ENCODE measurements at places on chromosomes 6 and 20.

- ATAC-seq: no peak
These were observed 2.2 kb downstream of the CPXM1 start for GRCh38 chr20:2798095-2798805.

- ATAC-seq: no peak
These were observed 25.5 kb downstream of the C6orf15 start for GRCh38 chr6:31086788-31087440.

- ATAC-seq: no peak
These were observed 175.0 kb downstream of the HAO1 start for GRCh38 chr20:7765221-7765620.

DNA sequence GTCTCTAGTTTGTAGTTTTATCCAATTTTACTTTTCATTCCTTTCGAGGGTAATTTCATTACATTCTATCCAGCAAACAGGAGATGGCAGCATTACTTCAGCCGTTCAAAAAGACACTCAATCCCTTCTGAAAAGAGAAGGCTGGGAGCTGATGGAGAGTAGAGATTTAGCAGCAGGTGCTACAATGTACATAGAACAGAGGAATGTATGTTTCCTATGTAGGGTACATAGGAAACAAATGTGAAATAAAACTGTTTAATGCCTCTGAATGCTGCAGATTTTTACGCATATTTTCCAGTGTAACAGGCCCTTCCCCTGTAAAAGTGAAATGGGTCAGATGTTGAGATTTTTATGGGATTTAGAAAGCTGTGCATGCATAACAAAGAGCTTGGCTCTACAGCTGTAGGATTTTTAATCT lies 16.0 kb downstream of the RPS12 start:
- ATAC-seq: no peak

GRCh38 chr20:1926237-1926636 lies 31.0 kb downstream of the SIRPA start:
- ATAC-seq: no peak

DNA sequence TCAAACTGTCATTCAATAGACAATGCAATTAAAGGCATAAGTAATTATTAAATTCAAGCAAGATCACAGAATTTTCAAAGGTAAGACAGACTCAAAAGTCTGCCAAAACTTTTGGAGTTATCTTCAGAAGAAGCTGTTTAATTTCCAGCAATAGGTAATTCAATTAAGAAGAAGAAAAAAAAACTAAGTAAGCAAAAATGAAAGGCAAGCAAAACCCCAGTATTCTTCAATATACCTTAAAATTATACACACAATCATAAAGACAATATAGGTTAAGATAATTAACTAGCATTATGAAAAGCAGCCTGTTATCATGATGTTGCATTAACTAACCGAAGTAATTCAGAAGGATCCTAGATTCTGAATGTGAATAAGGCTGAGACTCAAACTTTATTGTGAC lies 3.5 kb downstream of the LATS1 start:
- ATAC-seq: no peak

- peak; percentile 2 for ATAC-seq
These were observed 744 bp downstream of the STAU1 start for GRCh38 chr20:49187330-49187850.

DNA sequence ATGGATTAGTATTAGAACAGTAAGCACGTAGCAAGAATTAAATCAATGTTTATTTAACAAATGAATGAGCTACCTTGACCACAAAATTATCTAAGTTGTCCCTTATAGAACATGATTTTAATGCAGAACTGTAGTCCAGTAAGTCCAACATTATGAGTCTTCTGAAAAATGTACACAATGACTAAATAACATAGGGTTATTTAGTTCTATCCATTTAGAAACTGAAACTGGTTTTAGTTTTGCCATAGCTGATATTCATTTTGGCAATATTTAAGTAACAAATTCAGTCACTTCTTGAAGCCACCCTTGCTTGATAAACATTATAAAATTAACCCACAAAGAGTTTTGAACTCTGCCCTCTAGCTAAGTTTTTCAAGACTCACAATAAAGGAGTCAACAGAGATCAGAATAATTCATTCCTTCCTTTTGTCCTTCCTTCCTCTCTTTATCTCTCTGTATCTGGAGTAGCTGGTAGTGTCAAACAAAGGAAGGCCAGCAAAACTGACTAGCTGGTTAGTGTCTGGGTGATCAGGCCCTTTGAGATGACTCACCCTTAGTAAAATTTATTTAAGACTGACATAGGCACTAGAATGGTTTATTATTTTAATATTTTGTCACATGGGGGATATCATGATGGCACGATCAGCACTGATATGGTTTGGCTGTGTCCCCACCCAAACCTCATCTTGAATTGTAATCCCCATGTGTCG lies 115.1 kb downstream of the BTBD9 start:
- ATAC-seq: no peak

GRCh38 chr20:17417225-17417624 lies 114.0 kb downstream of the BFSP1 start:
- no peak for ATAC-seq

DNA sequence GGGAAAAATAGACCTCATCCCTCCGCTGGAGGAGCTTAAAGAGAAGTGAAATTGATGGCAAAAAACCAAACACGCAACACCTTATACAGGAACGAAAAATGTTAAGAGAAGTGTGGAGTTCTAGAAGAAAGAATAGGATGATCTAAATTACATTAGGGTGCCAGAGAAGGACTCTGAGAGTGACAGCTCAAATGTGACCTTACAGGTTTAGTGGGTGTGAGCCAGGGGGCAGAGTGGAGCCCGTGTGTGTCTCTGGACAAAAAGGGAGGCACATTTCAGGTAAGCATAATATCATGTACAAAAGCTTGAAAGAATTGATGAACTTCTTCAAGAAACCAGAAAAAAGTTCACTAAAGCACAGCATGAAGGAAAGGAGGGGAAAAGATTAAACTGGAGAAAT lies 20.8 kb downstream of the HLA-DRA start:
- ATAC-seq: no peak

DNA sequence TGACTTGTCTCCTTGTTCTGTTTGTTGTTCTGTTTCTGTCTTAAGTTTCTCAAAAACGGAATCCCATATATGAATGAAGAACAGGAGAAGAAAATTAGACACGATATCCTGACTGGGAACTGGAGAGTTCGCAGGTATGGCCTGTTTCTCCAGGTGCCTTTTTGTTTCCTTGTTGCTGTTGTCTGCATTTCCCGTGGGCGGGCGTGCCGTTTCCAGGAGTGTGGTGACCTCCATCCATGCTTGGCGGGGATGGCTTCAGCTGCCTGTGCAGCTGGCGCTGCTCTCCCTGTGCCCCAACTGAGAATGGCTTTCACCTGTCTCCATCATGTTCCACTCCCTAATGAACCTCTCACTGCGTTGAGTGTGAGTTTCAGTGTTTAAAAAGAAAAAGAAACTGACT lies 4.4 kb downstream of the PNLDC1 start:
- no peak for ATAC-seq

DNA sequence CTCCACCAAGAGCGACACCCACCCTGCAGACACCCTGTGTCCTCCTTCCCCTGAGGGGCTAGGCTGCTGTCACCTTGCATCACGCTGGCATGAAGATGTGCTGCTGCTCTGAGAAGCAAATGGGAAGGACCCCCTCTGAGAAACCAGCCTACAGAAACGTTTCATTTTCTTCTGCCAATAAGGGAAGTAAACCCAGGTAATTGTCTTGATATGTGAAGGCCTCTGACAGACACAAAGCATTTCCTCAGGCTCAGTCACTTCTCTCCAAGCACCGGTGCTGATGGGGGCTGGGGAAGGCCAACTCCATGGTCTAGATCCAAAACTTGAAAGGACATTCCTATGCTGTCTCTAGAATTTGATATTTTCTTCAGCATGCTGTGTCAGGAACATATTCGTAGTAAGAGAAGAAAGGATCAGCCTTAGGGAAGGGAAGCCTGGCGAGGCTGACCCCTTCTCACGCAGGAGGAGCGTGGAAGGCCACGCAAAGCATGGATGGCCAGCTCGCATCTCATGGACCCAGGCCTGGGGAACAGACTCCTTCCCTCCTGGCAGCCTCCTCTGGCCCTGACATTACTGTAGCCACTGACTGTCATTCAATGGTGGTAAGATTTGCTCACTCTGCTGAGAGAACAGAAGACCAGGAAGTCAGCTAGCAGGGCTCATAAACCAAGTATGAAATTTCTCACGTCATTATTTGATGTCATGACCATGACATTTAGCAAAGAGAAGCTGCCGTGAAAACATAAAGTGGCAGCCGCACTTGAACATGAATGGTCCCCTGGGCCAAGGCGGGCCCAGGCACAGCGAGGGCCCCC lies 20.4 kb downstream of the ACSS1 start:
- peak; percentile 60 for ATAC-seq

DNA sequence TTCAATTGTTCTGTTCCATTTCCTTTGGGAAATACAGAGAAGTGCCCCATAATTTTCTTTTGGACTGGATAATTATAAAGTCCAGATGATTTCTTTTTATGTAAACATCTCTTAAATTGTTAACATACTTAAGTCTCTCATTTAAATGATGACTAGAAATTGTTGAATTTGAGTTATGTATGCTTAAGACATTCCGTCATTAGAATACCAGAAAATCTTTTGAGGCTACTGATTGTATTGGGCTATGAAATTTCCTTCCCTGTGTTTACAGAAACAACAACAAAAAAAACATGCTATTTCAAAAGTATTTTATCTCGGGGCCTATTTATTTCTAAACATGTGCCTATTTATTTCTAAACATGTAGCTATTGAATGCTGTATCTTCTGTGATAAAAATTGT lies 125.4 kb downstream of the SH3BGRL2 start:
- no peak for ATAC-seq

DNA sequence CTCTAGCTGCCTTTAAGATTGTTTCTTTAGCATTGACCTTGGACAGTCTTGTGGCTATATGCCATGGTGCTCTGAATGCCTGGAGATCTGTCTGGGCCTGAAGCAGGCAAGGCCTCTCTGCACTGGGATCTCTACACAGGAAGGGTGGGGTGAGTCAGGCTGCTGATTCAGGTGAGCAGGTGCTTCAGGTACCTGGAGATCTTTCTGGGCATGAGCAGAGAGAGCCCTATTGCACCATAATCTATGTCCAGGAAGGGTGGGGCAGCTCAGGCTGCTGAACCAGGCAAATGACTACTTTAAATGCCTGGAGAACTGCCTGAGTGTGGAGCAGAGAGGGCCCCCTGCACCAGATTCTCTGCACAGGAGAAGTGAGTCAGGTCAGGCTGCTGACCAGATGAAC lies 94.5 kb downstream of the TPBG start:
- ATAC-seq: no peak

GRCh38 chr20:44054118-44054517 lies 132.9 kb downstream of the JPH2 start:
- ATAC-seq: no peak

DNA sequence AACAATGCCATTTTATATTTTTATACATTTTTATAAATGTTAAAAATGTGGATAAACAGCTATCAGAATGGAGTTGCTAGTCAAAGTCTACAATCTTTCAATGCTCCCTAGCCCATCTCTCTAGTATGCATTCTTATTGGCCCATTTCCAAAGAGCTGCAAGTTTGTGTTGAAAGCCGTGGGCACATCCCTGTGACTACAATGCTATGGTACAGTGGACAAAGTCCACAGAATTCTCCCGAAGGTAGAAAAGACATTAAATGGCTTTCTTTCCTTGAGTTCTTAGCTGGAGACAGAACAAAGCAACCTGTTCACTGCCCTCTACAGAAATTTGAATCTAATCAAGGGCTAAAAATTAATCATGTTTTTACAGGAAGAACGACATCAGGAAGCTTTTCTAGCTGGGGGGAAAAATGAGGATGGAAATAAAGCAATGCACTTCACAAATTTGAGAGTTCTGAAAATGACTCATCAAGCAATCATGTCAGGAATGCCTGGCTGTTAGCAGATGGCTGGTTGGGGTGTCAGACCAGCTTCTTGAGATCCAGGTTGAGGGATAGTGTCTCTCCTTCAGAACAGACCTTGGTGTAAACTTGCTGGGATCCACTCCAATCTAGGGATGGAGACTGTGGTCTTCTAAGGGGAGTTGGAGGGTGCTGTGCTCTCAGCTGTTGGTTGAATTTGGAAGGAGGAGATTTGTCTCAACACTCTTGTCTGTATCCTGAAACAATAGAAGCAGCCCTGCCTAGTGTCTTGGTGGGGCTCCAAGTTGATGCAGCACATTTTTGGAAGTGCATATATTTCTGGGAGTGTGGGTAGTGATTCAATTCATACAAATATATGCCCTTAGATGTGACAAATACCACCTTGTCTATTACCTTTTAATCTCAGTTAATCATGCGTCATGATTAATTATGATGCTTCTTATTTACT lies 143.4 kb upstream of the PHACTR1 start:
- ATAC-seq: no peak

DNA sequence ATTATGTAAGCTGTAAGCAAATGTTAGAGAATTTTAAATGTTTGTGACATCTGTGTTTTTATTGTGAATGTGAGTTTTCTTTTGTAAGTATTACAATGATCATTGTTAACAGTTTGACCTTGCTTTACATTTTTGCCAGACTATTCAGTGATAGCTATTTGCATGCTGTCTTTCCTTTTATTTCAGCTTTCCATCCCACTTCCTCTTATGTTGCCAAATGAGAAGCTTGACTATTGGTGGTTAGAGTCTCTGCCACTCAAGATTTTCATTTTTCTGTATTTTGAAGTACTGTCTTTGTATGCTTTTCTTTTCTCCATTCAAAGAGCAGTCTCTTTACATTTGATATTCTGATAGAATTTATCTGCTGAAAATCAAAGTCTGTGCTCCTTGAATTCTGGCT lies 104.1 kb downstream of the PRIM2 start:
- no peak for ATAC-seq

- no peak for ATAC-seq
These were observed 18.0 kb upstream of the ZFAND3 start for GRCh38 chr6:37801605-37801940.

DNA sequence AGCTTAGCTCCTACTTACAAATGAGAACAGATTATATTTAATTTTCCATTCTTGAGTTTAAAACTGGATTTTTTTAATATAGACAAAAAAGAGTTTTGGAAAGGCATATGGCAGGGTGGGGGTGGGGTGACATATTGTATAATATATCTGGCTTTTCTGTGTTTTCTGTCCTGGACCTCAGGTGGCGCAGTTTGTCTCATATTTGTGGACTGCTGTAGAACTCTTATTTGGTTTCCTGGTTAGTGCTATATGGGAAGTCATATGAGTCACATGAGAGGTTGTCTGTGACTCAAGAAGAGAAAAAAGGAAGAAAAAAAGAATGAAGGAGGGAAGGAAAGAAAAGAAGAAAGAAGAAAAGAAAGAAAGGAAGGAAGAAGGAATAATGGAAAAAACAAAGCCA lies 131.8 kb downstream of the CLVS2 start:
- ATAC-seq: no peak

- ATAC-seq: peak; percentile 31
These were observed 135.7 kb downstream of the ALDH8A1 start for GRCh38 chr6:134814076-134814695.

DNA sequence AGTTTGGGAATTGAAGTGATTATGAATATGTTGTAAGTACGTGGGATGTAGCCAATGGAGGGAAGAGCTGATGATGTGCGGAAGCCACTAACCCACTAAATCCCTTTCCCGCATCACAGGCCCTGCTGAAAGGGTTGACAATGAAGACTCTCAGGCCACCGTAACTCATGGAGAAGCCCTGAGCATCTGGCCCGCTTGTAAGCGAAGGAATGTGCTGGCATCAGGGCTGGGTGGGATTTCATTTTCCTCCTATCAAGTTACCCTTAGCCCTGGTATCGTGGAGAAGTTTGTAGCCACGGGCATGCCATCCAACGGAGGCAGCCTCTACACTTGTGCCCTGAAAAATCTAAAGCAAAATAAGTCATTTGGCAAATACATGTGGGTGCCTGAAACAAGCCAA lies 355.0 kb downstream of the CDH26 start:
- ATAC-seq: no peak

GRCh38 chr6:90028995-90029635 lies 134.8 kb downstream of the GJA10 start:
- ATAC-seq: no peak

GRCh38 chr6:31474871-31475286 lies 23.1 kb upstream of the MICB start:
- ATAC-seq: no peak

Data from stimulated activated memory B cell treated with anti-CD40 and anti-IgM and Interleukin-4, amounts not matched to agents 10 μg/mL and 1 μg/mL and 100 μg/mL, for 72 hours (primary cell).